ENCODE measurements at places on chromosomes 6 and 20. TPM values are rescaled to one million over a fixed set of nuclear protein-coding genes. Genes with fewer than 3 reads are reported as not detected.

The GLP1R gene
- not detected for total RNA-seq

The CRISP2 gene
- not detected for total RNA-seq

The TPBG gene
- total RNA-seq = 46.2 TPM

The NINL gene
- total RNA-seq = 14.5 TPM

The CAGE1 gene
- not detected for total RNA-seq

The CEBPB gene
- total RNA-seq = 228 TPM

All from A549 treated with CORT108297 at 1 μM for 4 hours (cell line).